ENCODE measurements at places on chromosomes 12 and 14.

GRCh38 chr12:108914121-108914531 lies 34.2 kb downstream of the DAO start:
- DNase-seq: no peak

- DNase-seq: no peak
These were observed 192.6 kb upstream of the BCL2L14 start for GRCh38 chr12:11877869-11878780.

- DNase-seq: no peak
These were observed 1.4 kb downstream of the JPH4 start for GRCh38 chr14:23577004-23577681.

GRCh38 chr14:99030454-99030853 lies 241.5 kb downstream of the BCL11B start:
- no peak for DNase-seq

DNA sequence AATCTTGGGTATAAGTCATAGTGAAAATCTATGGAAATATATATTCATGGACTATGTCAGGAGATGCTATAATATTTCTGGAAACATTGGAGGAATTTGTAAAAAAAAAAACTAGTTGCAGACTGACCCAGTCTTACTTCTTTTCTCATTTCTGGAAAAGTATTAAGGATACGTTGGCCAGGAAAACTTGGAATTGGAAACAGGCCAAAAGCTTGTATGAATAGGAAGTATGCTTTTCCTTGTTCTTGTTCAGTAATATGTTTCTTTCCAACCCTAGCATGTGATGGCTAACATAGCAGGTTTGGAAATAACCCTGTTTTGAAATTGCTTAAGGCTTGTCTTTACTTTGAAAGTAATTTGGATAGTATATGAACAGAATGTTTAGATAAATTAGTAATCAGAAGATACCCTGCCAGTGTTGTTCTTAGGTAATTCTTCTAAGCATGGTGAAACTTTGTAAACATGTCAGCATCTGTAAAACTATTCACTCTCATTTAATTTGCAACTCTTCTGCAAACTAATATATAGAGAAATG lies 316.2 kb downstream of the NPAS3 start:
- DNase-seq: no peak

GRCh38 chr12:18878676-18879180 lies 140.8 kb downstream of the CAPZA3 start:
- no peak for DNase-seq

DNA sequence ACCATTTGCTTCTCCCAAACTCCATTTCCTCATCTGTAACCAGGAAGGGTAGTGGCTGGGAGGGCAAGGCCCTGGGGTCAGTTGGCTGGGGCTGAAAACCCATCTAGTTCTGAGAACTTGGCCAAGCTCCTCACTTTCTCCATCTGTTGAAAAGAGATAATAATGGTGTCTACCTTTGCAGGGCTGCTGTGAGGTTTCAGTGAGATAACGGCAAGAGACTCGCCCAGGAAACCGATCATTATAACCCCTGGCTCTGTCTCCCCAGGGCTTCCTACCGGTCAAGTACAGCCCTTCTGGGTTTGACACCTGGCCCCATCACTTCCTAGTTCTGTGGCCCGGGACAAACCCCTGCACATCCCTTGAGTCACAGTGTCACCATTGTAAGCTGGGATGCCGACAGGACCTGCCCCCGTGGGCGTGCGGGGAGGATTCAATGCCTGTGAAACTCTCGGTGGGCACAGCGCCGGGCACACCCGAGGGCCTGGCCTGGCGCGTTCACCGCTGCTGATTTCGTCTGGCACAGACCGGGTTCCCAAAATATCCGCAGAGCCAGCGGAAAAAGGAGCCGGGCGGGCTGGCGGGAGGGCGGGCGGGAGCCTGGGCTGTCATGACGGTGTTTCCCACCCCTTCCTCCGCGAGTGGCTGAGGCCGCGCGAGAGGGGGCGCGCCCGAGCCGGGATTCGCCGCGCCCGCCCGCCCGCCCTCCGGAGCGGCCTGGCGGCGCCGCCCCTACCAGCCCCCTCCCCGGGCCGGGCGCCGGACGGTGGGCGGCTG lies 4.4 kb downstream of the KMT5A start:
- no peak for DNase-seq

DNA sequence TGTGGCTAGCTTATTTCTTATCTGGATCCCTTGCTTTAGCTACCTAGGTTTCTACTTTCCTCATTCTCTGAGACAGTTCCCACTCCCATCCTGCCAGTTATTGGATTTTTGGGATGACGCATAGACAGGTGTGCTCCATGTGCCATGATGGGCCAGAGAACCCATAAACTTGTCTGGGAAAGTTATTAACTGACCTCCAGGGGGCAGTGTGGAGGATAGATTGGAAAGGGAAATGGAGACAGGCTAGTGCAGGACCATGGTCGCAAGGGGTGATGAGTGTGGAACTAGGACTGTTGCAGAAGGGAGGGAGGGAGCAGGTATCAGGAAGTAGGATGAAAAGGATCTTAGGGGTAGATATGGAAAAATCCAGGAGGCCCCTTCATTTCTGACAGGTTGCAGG lies 80.3 kb downstream of the ESRRB start:
- DNase-seq: no peak

- no peak for DNase-seq
These were observed 66.5 kb downstream of the C12orf75 start for GRCh38 chr12:105396983-105397382.

DNA sequence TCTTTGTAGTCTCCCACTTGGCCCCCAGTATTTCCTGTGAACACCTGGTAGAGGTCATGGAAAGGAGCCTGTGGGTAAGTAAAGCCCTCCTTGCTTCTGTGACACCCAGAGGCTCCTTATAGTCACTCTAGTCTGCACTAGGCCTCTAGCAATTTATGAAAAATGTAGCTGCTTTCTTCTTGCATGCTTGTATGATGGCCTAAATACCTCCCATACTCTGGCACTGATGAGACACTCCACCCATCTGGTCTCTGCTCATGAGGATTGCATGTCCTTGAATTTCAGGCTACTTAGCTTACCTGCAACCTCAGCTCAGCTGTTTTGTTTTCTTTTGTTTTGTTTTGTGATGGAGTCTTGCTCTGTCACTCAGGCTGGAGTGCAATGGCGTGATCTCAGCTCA lies 4.6 kb upstream of the A2ML1 start:
- no peak for DNase-seq

DNA sequence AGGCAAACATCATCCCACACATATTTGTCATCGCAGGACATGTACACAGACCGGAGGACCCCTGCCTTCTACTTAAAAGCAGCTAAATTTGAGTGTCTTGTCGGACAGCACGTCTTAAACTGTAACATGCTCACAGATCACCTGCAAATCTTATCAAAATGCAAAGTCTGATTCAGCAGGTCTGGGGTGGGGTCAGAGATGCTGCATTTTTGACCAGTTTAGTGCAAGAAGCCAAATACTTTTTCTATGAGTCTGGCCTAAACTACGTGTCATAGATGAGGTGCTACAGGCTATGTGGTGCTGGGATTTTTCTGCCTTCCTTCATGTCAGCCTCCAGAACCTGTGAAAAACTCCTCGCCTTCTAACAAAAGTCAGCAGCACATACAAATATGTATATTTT lies 178.8 kb upstream of the LHX5 start:
- DNase-seq: no peak

GRCh38 chr14:71451501-71451900 lies 480.7 kb upstream of the RGS6 start:
- no peak for DNase-seq

- no peak for DNase-seq
These were observed 129.2 kb downstream of the KCNA5 start for GRCh38 chr12:5172886-5173285.

DNA sequence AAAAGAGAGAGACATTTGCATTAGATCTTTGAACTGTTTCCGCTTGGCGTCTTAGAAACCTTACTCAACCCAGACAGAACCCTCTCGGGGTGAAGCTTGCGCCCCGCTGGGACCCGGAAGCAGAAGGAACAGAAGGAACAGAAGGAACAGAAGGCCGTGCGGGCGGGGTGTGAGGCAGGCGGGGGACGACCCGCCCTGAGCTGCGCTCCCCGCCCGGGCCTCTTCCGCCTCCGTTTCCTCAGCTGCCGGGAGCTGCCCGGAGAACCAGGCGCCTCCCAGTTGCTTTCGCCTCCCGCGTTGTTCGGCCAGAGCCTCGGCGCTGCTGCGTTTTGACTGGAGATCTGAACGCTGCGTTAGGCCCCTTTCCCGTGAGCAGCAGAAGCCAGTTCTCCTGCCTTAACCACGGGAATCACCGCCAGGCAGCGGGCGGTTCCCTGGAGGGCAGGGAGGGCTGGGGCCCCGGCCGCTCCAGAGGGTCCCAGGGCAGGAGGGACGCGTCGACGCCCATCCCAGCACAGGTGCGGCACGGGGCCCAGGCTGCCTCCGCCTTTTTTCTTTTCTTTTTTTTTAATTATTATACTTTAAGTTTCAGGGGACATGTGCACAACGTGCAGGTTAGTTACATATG lies 19.3 kb upstream of the MMP17 start:
- no peak for DNase-seq

- no peak for DNase-seq
These were observed 41.9 kb downstream of the TPH2 start for GRCh38 chr12:71980538-71980937.

- no peak for DNase-seq
These were observed 14.5 kb upstream of the LLPH start for GRCh38 chr12:66144791-66145754.

DNA sequence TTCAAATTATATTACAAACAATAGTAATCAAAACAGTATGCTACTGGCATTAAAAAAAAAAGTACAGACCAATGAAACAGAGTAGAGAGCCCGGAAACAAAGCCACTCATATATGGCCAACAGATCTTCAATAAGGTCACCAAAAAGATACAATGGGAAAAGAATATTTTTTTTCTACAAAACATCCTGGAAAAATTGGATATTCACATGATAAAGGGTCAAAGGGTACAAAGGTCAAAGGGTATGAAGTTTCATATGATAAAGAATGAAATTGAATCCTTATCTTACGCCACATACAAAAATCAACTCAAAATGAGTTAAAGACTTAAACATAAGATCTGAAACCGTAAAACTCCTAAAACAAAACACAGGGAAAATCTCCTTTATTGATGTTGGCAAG lies 168.5 kb upstream of the PELI2 start:
- no peak for DNase-seq

DNA sequence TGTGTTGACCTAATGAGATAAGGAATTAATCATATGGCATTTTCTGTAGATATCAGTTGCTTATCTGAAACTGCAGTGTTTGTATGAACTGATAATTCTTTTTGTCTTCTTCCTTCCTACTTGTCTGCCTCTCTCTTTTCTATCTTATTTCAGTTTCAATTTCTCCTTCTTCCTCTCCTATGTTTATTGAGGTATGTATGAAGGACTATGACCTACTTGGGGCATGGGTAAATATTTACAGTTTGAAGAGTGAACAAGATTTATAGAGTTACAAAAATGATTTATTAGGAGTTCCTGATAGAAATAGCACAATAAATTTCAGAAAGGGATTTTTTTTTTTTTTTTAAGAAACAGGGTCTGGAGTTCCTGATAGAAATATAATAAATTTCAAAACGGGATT lies 88.7 kb upstream of the MUCL1 start:
- no peak for DNase-seq

- DNase-seq: no peak
These were observed 127.1 kb upstream of the BMP4 start for GRCh38 chr14:54083549-54084239.
